ENCODE measurements at places on chromosomes 2 and 18. TPM values are rescaled to one million over a fixed set of nuclear protein-coding genes. Genes with fewer than 3 reads are reported as not detected.

Gene UPP2
- 7.2 TPM for polyA plus RNA-seq

Gene FAM124B
- polyA plus RNA-seq: 2.5 TPM

GRCh38 chr2:197674591-197674990 lies 796 bp downstream of the RFTN2 start:
- DNase-seq: peak; percentile 58

DNA sequence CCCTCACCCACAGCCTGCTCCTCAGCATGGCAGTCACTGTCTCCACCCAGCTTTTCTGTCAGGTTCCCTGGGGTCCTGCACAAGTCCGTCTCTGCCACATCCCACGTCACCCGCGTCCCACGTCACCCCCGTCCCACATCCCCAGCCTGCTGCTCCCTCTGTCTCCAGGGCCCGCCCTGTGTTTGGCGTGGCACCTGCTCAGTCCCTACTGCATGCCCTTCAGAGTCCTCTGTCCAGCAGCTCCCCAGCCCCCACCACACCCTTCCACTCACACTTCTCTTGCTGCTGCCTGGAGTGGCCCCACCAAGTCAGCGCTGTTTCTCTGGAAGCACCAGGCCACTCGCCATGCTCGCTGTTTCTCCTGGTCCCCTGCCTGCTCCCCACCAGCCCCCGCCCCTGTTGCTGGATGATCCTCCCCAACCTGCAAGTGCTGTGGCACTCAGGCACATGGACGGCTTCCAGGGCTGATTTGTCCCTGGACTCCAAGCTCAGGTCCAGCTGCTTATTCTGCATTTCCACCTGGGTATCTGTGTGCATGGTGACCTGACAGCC lies 18.8 kb downstream of the ATG4B start:
- no peak for DNase-seq

GRCh38 chr2:41906338-41906725 lies 141.5 kb upstream of the PKDCC start:
- peak; percentile 79 for DNase-seq

Gene CAD
- polyA plus RNA-seq: 58.5 TPM
